ENCODE measurements at places on chromosomes 1 and 21.
A peak's percentile ranks its signal among the peaks of the same experiment; 100 is the strongest.

GRCh38 chr21:28602546-28602945, 390.1 kb downstream of the LTN1 start:
- no peak for DNase-seq

DNA sequence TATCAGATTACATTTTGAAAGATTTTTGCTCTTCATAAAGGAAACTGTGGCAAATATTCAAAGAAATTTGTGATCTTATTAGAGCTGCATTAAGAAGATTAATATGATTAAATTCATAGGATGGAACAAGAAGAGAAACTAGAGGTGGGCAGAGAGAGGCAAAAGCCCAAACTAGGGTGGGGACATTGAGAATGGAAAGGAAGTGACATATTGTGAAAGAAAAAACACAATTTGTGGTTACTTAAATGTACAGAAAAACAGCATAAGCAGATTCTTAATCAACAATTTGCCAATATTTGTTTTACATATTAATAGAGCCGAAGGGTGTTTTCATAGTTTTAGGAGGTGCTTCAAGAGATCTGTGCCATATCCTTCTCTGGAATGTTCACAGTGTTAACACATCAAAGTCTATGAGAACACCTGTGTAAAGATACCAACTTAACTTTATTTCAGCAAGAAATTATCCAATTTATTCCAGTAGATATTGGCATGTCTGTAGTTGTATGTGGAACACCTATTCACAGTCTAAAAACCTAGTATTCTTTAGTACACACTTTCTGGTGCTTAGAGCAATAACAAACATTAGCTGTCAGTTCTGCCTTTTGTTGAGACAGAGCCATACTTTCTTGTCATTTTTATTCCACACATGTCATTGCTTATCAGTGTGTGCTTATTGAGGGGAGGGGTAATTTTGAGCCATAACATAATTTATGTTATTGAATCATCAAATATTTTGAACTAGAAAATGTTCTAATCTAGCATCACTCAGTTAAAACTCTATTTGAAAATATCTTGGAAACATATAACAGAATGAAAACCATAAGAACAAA, 401.5 kb downstream of the PTPRC start:
- no peak for DNase-seq

DNA sequence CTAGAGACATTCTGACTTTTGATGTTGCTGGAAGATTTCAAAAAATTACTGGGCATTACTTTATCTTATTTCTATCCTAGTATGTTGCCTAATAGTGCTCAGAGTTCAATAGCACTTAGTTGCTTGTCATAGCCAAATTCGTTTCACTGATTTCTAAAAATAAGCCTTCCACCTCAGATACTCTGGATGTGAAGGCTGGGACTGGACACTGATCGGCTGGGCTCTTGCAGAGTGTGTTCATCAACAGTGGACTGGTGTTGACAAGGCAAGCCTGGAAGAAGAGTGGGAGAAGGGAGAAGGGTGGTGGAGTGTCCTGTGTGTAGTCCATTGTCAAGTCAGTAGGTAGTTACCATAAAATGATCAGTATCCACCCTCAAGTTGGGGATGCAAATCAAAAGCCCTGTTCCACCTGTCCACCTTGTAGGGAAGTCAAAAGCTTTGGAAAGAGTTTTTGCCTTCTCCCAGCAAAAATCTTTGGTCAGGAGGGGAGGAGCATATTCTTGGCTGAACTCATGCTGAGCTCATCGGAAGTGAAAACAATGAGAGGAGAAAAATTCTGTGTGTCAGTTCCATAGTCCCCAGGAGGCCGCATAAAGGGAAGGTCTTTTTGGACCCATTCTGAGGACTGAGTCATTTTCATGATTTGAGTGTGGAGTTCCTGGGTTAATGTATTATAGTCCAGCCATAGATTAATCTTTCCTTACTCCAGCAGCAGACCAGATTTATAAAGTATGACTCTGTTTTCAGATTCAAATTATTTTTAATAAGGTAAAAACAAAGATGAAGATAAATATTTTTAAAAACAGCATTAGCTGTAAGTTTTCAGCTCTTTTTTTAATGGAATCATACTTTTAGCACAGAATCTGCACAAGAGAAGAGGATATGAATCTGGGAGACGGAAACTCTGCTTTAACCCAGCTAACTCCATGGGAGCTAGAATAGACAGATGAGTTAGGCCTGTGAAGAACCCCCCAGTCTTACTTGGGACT, 99.5 kb upstream of the BMP8A start:
- no peak for DNase-seq

- DNase-seq, result no peak
Measured at GRCh38 chr1:15947382-15948090, 28.4 kb downstream of the ZBTB17 start.

DNA sequence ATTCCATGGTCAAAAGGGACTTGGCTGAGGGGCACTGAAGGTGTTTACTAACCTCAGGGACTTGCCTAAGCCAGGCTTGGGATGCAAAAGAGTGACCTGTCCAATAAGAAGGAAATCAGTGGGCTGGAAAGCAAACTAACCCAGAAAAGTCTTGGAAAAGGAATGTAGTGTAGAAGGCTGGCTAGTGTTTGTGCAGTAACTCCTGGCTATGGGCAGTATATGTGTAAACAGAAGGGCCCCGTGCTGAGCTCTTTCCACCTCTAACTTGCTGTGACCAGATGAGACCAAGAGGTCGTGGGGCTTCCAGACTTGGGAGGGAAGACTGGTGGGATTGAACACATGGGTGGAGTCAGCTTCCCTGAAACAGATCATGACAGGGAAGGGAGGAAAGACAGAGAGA, 4.1 kb downstream of the MINDY1 start:
- DNase-seq, result no peak

DNA sequence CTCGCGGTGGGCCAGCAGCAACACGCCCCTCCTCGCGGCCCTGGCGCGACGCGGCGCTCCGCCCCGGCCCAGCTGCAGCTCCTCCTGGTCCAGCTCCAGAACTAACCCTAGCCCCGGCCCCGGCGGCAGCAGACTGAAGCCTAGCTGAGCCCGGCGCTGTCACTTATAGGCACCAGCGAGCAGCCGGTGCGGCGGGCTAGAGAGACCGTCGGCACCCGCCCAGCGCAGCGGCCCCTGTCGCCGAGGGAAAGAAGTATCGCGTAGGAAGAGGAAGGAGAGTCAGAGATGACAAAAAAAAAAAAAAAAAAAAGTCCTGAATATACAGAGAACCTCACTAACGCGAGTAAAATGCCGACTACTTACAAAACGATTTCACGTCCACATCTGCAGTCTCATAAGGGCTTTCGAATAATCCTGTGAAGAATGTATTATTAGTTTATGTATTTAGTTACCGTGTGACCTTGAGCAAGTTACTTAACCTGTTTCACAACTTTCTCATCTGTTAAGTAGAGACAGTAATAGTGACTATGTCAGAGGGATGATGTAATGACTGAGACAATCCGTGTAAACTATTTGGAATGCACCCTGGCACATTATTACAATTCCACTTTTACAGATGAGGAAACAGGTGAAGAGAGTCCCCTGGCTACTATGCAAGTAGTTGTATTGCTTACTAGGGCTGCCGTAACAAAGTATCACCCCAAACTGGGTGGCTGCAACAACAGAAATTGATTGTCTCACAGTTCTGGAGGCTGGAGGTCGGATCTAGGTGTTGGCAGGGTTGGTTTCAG, at the start of gene SLC9A1:
Gene SLC9A1 (minus strand): TSS at position 135 of the 791 bp plus-strand sequence. CDS start 791 bp downstream, outside the sequence.
- peak; percentile 71 for DNase-seq

GRCh38 chr1:170592591-170593111, 60.7 kb downstream of the GORAB start:
- peak; percentile 55 for DNase-seq

Data from HAP-1 (cell line).